ENCODE measurements at places on chromosomes 3 and 15.

DNA sequence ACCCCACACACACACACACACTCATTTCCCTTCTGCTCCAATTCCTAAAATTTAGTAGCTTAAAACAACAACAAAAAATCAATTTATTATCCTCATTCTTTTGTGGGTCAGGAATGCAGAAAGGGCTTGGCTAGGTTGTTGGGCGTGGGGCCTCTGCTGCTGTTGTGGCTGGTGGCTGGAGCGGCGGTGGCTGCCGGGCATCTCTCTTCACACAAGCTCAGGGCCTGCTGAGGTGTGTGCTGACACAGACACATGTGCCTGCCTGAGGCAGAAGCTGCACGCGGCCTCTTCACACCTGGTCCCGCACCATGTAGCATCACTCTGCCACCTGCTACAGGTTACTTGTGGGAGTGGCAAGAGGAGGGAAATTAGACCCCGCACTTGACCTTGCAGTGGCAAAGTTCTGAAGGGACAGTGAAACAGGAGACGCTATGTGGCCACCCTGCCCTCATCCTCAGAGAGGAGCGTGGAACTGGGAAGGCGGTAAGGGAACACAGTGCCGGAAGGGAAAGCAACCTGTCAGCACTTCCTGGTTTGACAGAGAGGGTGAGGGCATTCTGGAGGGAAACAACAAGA lies 64.0 kb upstream of the PRR20G start:
- DNase-seq, result peak; percentile 16

GRCh38 chr15:79973456-79974195 lies 2.6 kb upstream of the BCL2A1 start:
- DNase-seq, result no peak

GRCh38 chr15:101684877-101685276 lies 32.7 kb upstream of the TM2D3 start:
- no peak for DNase-seq

DNA sequence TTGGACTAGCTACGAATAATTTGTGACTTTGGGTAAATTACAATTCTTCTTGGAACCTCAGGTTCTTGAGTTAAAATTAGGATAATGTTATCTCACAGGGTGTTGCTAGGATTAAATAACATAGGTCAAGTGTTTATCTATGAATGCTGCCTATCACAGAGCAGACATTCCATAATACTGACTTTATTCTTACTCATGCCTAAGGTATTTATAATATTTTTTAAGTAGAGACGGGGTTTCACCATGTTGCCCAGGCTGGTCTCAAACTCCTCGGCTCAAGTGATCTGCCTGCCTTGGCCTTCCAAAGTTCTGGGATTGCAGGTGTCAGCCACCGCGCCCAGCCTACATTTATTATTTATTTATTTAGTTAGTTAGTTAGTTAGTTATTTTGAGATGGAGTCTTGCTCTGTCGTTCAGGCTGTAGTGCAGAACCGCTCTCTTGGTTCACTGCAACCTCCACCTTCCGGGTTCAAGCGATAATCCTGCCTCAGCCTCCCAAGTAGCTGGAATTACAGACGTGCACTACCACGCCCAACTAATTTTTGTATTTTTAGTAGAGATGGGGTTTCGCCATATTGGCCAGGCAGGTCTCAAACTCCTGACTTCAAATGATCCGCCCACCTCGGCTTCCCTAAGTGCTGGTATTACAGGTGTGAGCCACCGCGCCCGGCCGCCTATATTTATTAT lies 741 bp upstream of the ZNF106 start:
- no peak for DNase-seq

- no peak for DNase-seq
These were observed 18.0 kb downstream of the ZSCAN29 start for GRCh38 chr15:43352693-43353382.

GRCh38 chr3:113897373-113897777 lies 50.4 kb upstream of the ZDHHC23 start:
- no peak for DNase-seq

- DNase-seq, result no peak
These were observed 4.7 kb downstream of the NFKBIZ start for GRCh38 chr3:101853982-101854381.

- DNase-seq, result no peak
These were observed 50.9 kb downstream of the RGMA start for GRCh38 chr15:93037820-93038705.

DNA sequence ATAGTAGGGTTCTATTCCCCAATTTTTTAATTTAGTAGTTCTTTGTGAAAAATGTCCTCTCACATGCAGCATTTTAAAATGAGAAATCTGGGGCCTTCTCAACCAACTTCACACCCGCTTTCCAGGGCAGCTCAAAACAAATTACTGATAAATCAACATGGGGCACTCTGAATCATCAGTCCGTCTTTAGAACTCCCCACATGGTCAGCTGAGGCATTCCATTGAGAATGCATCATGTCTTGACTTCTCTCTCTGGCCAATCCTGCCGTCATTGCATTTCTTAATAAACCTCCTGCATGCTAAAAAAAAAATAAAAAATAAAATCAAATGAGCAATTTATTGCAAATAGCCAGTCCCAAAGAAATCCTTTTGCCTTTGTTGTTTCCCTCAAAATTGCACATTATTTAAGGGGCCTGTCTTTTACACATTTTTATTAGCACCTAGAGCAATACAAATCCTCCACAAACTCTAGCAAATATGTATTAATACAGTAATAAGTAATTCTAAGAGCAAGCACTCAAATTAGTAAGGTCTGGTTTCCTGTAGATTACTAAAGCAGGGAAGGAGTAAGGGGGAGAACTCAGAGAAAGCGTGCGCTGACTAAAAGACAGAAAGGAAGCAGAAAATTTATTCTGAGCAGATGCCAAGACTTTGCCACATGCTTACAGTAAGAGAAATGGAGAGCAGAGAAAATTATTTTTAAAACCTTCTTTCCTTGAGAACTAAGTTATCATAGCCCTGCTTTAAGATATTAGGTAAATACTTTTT lies 175.7 kb downstream of the TNIK start:
- no peak for DNase-seq

- DNase-seq, result no peak
These were observed 140.9 kb downstream of the ALDH1A2 start for GRCh38 chr15:57924598-57924997.

- DNase-seq, result peak; percentile 84
These were observed at the start of gene HOMER2 for GRCh38 chr15:82952158-82953081. Gene HOMER2 (minus strand): TSS chr15:82952720. CDS start chr15:82952535, 185 bp downstream.

DNA sequence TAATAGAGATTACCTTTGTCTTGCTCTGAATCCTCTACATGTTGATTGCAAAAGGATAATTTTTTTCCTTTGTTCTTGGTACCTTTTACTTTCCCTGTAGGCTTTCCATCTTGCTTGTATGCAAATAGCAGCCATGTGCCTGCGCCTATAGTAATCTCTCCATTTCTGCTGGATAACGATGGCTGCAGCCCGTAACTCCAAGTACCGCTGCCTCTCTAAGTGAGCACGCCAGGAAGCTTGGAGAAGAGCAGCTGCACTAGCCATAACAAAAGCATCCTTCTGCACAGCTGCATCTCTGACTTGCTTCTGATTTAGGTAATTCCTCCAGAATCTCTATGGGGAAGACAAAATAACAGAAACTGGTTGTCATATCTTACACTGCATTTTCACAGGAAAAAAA lies 89.3 kb downstream of the NR2E3 start:
- no peak for DNase-seq

DNA sequence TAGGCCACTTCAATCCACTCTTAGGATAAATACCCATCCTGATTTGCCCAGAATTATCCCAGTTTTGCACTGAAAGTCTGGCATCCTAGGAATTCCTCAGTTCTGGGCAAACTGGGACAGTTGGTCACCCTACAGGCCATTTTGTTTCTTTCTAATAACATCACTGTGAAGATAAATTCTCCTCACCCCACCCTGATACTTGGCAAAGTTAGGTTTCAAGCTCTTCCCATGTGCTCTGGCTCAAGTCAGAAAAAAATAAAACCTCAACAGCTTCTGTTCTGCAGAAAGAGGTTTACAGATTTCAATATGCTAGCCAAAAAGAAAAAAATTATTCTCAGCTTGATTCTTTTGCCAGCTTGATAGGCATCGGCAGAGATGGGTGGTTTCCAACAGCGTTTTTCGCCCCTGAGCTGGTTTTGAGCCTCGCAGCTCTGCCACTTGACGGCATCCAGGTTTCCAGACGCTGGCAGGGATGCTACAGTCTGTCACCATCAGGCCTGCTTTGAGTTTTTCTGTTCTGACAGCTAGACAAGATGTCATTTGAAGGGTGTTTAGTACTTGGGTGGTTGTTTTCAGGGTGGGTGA lies 171.4 kb downstream of the SSR3 start:
- no peak for DNase-seq

- DNase-seq, result no peak
These were observed 20.6 kb upstream of the PDE8A start for GRCh38 chr15:84961114-84961452.

DNA sequence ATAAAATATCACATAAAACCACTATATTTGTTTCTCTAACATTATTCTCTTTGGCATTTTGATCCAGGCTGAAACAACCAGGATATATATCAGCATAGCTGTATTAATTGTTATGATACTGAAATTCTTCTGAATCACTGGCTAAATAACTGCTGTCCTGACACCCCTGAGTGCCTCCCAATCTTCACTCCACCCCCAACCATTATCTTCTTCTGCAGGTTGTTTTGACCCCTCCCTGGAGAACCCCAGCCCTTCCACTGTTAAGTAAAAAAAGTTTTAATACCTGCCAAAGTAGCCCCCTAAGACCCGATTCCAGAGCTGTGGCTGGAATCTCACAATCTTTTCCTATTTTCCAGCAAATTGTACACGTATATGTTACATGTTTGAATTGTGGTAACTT lies 124.1 kb downstream of the DNAH12 start:
- DNase-seq, result no peak

GRCh38 chr3:78134496-78134895 lies 1094.6 kb downstream of the ROBO2 start:
- DNase-seq, result no peak

DNA sequence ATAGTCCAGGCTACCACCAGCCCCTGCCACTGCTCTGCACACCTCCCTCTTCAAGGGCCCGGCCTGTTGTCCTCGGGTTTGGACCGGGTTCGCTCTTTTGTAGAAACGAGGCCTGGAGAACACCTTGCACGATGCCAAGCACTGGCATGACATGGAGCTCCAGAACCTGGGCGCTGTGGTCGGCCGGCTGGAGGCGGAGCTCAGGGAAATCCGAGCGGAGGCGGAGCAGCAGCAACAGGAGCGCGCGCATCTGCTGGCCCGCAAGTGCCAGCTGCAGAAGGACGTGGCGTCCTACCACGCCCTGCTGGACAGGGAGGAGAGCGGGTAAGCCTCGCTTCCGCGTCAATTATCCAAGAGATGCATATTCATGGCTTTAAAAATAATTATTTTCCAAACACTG lies 72.4 kb downstream of the BFSP2 start:
- DNase-seq, result no peak

DNA sequence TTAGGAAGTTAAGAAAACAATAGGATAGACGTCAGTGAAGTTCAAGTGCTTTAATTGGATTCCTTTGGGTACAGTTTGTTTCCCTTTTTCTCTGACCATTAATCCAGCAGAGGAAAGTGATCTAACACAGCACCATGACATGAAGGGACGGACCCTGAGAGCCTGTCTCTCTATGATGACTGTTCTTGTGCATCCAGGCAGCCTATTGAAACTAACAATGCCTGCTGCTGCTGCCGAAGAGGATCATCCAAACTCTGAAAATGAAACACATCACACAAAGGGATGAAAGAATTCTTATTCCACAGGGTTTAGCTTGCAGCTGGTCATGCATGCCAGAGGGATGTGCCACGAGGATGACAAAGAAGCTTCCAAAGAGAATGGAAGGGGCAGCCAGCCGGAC lies 75.5 kb downstream of the ZBTB20 start:
- DNase-seq, result peak; percentile 61

DNA sequence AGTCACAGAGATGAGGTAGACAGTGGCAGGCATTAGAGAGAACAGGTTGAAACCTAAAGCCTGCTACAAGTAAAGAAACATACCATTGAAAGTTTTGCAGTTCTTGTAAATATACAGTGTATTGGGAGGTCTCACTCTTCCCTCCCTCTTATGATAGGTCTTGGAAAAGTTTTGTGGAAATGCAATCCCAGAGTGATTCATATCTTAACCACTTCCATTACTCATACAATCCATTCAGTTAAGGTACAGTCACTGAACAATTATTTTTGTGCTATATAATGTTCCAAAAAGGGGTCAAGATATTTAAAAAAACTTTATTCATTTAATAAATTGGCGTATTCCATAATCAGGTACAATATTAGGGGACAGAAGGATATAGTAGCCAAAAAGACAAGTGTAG lies 737.7 kb upstream of the ALCAM start:
- no peak for DNase-seq
